ENCODE measurements at places on chromosomes 3 and 15.
A peak's percentile ranks its signal among the peaks of the same experiment; 100 is the strongest.

GRCh38 chr15:66226736-66227135 is 26.8 kb downstream of the MEGF11 start:
- no peak for DNase-seq

DNA sequence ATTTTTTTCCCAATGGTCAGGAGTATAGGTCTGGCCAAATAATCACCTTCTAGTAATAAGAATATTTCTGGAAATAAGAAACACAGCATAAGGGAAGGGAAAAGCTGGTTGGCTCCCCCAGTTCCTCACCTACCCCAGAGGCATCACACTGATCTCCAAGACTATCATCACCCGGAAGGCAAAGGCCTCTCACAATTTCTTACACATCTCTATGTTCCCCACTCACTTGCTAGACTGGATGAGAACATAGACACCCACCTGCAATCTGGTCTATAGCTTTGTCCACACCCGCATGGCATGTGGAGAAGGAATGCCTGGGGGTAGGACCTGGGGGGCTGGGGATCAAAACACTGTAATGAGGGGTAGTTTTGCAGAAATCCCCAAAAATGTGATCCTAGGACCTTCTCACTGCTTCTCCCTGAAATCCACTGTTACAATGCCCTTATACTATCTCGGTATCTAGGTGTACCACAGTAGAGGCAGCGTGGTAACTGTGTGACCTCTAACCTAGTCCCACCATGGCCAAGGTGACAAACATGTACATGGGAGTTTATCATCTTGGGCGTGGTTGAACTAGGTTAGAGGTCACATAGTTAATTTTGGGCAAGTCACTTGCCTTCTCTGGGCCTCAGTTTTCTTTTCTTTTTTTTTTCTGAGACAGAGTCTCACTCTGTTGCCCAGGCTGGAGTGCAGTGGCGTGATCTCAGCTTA is 29.5 kb upstream of the NRROS start:
- no peak for DNase-seq

DNA sequence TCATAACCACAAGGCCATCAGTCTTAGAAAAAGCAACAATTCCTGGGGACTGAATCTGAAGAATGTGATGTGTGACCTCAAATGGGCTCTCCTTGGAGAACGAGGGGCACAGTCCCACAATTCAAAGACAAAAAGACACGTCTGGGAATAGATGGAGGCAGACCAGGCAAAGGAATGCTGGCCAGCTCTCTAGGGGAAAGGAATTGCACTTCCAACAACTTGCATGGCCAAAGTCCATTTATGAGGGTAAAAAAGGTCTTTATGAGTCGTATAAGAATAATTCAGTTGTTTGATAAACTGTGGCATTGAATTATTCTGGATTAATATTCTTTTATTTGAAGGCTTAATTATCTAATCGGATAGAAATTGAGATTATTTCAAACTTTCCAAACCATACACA is 180.5 kb upstream of the FEZF2 start:
- DNase-seq, result no peak

- DNase-seq, result no peak
Observed at GRCh38 chr15:85871545-85871944, 76.8 kb upstream of the KLHL25 start.

DNA sequence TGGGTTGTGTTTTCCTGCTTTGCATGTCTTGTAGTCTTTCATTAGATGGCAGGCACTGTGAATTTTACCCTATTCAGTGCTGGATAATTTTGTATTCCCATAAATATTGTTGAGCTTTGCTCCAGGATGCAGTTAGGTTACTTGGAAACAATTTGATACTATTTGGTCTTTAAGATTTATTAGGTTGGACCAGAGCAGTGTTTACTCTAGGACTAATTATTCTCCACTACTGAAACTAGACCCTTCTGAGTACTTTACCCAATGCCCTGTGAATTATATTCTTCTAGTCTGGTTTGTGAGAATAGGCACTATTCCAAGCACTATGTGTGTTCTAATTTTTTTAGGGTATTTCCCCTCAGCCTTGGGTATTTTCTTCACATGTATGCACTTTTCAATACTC is 37.8 kb upstream of the TASOR start:
- DNase-seq, result no peak

GRCh38 chr3:51717446-51717845 is 10.6 kb downstream of the GRM2 start:
- DNase-seq, result no peak

DNA sequence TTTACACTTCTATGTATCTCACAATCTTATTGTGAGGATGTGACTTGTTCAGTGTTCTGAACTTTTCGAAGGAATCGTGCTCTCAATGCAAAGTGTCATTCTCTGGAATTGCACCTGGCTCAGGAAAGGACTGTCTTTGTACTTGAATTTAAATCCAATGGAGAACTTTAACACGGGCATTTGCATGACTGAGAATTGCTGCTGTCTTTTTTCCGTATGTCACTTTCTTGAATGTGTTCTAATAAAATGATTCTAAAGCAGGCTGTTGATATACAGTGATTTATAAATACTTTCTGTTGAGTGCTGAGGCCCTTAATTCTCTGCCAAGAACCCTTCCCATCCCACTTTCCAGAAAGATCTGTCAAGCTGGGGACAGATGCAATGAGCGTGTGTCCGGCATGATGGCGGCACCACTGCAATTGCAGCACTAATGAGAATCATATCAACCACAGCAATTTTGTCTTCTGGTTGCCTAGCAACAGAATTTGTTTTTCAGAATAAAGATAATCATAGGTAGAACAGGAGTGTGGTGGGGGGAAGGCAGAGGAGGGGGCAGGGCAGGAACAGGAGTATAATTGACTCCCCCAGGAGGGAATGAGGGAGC is 210.6 kb upstream of the UMPS start:
- no peak for DNase-seq

DNA sequence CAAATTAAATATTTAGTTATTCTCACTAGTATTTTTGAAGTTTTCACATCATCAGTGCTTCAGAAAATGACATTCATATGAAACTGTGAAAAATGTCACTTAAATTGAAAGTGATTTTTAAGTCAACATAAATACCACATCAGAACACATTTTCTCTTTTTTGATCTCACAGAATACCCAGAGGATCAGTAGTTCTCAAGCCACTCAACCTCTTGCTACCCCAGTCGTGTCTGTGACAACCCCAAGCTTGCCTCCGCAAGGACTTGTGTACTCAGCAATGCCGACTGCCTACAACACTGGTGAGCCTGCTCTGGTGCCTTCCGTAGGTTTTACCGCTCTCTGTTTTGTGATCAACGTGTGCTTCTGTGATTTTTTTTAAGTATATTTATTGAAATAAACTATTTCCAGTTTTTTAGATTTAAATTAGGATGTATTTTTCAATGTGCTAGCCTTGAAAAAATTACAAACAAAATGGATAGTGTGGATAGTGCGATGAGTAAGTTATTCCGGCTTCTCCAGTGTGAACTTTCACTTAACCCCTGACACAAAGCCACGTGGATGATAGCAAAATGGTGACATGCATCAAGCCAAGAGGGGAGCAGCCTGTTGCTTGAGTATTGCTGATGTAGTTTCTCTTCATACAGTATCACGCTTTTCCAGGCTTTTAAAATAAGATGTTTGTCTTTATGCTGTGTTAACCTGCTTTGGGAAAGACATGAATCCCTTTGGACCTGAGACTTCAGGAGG is 26.5 kb downstream of the LYSMD4 start:
- peak; percentile 24 for DNase-seq

DNA sequence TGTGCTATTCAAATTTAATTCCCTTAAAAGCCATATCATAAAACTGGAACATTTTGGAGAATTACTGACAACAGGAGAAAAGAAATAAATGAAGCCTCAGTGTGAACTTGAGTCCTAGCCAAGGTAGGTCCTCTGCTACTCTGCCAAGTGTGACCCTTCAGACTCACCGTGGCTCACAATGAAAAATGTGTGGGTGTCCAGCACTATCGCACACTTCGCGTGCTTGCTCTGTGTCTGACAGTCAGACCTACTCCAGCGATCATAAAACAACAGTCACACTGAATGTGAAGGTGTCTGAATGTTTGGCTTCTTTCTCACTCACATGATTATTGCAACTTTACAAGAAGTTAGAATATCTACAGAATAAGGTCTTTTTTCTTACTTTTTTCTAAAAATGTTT is 65.8 kb upstream of the TRA2B start:
- DNase-seq, result no peak

DNA sequence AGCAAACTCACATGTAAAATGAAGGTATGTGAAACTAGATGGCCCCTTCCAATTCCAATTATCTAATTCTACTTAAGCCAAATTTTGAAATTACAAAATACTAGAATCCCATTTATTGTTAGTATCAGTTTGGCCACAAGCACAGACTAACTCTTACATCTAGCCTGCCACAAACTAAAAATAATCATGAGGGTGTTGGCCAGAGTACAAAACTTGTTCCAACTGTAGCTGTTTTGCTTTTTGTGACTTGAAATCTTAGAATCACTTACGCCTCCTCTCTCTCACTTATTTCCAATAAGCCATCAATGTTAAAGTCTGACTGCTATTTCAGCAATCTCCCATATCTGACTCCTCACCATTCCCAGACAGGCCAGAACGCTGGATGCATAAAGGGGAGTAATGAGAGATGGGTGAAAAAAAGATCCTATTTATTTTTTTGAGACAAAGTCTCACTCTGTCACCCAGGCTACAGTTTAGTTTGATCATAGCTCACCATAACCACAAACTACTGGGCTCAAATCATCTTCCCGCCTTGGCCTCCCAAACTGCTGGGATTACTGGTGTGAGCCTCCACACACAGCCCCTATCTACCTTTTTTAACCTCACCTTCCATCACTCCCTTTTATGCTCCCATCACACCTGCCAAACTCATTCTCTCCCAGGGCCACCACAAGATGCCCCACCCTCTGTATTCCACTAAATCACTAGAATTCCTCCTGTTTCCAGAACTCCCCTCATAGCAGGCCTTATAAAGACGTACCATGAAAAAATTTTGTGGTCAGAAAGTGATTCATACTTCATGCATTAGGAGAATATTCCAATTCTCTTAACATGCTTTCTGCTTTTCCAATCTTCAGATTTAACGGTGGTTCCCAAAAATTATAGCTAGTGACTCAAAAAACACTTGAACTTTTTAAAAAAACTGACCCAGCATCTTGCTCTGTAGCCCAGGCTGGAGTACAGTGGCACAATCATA is 36.5 kb downstream of the ATOSA start:
- DNase-seq, result no peak

- no peak for DNase-seq
Observed at GRCh38 chr15:70923311-70924080, 30.9 kb downstream of the LRRC49 start.
